ENCODE measurements at places on chromosomes 5 and 9.

DNA sequence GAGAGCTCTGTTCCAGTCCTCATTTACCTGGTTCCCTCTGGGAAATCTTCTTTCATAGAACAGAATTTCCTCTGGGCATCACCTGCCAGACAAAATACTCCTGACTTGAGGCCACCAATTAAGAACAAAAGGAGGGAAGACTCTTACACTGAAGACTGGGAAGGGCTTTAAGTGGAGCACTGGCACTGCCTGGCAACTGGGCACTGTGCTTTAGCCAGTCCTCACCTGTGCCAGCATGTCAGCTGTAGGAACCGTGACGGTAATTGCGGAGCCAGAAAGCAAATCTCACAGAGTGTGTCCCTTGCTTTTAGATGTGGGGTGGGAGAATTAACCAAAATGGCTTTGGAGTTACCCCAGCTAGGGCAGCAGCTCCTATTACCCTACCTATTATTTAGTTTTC is 40.6 kb downstream of the FAM219A start:
- DNase-seq, result peak; percentile 95

DNA sequence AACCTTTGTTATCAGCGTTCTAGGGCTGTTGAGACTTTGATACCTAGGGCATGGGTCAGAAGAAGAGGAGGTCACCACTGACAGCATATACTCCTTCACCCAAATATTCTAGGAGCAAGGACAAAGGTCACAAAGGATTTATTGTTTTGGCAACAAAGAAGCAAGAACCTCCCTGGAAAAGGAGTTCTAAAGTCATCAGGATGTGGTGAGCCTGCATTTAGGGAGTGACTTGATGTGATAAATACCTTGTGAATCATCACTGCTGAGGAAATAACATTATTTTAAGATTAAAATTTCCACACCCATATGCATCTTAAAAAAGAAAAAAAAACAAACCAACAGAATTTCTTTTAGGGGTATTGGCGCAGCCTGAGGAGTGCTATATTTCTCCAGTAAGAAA is 13.9 kb downstream of the IFNA1 start:
- no peak for DNase-seq

DNA sequence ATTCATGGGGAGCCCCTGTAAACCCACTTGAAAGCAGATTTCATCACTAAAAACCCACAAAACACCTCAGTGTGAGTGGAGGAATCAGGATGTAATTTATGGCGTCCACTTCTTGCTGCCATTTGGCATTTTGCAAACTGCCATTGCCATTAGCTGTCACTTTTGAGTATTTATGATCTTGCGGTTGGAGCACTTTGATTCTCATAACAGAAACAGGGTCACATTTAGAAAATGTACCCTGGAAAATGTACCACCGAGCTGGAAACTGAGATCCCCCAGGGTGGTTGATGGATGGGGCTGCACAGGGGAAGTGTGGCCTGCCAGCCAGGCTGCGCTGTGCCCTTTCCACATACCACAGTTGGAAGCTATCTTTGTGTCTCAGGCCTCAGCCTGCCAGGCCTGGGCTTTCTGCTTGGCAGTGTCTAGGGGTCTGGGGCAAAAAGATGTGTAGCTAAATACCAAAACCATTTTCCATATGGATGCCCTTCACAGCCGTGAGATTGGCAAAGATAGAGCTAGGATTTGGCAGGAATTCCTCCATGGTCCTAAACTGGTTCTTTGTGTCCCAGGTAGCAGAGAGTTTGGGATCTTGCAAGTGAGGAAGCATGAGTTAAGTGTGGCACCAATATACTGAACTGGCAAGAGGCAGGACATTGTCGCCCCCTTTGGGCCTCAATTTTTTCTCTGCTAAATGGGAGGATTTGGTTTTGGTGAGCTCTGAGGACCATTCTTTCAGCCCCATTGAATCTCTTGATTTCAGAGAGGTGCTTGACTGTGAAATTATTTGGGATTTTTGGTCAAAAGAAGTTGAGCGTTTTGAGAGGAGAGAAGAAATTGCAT is 46.2 kb downstream of the GALNT10 start:
- DNase-seq, result no peak

GRCh38 chr5:33929925-33930690 is 6.1 kb upstream of the RXFP3 start:
- DNase-seq, result no peak

GRCh38 chr5:95738072-95738471 is 6.9 kb downstream of the RHOBTB3 start:
- DNase-seq, result no peak

DNA sequence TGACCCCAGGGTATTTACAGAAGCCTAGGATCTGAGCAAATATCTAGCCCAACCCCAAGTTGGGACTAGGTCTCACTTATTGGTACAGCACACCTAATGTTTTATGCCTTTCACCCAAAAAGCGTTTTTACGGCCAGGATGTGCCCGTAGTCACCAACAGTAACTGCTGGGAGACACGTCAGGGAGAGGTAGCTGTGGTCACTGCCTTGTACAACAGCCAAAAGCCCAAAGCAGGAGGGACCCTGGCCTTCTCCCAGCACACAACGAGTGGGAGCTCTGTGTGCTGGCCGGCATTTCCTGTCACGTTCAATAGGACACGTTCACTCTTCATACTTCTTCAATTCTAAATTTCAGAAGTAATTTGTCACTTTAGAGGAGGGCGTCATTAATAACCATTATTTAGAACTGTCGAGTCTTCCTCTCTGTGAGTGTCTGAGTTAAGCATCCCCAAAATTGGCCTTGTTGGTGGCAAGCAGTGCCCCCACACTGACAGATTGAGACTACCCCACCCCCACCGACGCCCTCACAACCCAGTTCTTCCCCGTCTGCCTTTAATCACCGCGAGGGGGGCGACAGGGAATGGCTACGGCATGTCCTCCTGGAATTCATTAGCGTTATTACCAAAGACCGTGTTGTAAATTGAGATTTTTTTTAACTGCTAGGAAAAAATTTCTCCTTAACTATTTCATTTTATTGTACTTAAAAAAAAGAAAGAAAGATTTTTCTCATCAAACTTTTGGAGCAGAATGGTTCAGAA is 80.7 kb downstream of the MVB12B start:
- no peak for DNase-seq

DNA sequence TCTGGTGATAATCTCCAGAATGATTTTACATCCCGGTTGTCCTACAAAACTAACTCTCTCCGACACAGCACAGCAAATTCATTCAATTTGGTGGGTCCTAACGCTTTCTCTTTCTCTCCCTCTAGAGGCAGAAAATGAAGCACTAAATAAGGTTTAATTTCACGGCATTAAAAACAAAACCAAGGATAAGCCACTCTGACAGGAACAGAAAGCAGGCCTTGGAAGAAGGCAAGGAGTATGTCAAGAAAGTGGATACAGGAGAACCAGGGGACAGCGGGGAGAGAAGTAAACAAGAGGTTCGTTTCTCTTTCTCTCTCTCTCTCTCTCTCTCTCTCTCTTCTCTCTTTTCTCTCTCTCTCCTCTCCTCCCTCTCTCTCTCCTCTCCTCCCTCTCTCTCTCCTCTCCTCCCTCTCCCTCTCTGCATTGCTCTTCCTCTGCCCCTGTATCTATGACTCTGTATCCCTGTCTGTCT is 49.8 kb downstream of the EBF1 start:
- DNase-seq, result no peak

GRCh38 chr5:4831325-4831724 is 308.8 kb upstream of the ADAMTS16 start:
- DNase-seq, result no peak

GRCh38 chr5:76389513-76390154 is 13.5 kb upstream of the IQGAP2 start:
- DNase-seq, result no peak

GRCh38 chr5:131430794-131431193 is 166.9 kb downstream of the CDC42SE2 start:
- no peak for DNase-seq

GRCh38 chr5:169637549-169638121 is 560 bp downstream of the DOCK2 start:
- no peak for DNase-seq

DNA sequence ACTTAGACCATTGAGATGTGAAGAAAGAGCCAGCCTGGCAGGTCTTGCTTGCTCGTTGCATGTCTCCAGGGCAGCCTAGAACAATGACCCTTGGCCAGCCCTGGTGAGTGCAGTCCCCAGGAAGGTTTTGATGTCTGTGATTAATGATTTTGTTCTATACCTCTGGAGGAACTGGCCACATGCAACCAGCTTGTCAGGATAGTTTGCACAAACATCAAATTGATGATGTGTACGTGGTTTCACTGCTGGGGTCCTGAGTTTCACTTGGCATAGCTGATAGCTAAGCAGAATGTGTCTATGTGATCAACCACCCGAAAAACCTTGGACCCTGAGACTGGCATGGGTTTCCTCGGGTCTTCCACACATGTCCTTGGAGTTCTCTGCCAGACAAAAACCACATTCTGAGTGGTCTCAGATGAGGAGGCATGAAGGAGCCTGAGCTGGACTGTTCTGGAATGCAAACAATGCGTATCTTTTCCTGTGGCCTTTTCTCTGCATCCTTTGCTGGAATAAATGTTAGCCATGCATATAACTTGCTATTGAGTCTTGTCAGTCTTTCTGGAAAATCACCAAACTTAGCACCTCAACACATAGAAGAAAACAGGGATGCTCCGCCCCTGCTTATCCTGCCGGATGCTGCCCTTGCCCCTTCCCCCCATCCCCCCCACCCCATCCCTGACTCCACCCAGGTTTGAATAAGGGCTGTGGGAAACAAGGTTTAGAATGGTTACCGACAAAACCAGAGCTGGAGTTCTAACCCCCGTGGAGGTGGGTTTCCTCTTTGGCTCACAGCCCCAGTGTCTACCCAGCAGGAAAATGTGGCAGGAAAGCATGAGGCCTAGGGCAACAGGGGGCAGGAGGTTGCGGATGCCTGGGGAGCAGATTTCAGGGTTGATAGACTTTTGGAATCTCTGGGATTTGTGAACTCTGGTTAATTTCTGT is 50.1 kb upstream of the ANKRD33B start:
- no peak for DNase-seq

DNA sequence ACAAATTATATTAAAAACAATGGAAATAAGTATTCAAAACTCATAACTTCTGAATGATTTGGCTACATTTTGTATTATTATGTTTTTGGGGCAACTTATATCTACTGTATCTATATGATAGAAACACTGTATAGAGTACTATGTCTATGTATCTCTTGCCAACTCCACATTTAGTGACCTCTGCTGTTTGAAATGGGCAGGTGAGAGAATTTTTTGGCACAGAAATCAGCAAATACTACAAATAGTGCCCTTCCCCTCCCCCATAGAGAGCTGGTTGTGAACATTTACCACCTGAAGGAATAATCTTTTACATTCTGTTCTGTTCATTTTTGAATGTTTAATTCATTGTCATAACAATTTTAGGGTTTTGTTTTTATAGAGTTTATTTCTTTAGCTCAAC is 545.3 kb downstream of the PDE4D start:
- no peak for DNase-seq
